ENCODE measurements at places on chromosomes 5 and 9. TPM values are rescaled to one million over a fixed set of nuclear protein-coding genes. Genes with fewer than 3 reads are reported as not detected.

PRRX2 gene
- total RNA-seq, result 1.8 TPM

MYOT gene
- total RNA-seq, result 0.94 TPM

PCDHB6 gene
- 2.0 TPM for total RNA-seq

SH3TC2 gene
- 1.3 TPM for total RNA-seq

OR2V1 gene
- not detected for total RNA-seq

All from kidney (tissue), 22 donors.